ENCODE measurements at places on chromosomes 6 and 20.

- DNase-seq: no peak
These were observed 139.4 kb downstream of the RNGTT start for GRCh38 chr6:88823998-88824397.

GRCh38 chr6:42790549-42791181 is 8.8 kb downstream of the BICRAL start:
- DNase-seq: no peak

GRCh38 chr6:32151863-32152768 is at the start of gene PRRT1:
Gene PRRT1 (minus strand): TSS chr6:32151939. CDS start chr6:32151827, 112 bp downstream.
- DNase-seq: no peak

- DNase-seq: no peak
These were observed 29.4 kb downstream of the SIM1 start for GRCh38 chr6:100435299-100435698.

DNA sequence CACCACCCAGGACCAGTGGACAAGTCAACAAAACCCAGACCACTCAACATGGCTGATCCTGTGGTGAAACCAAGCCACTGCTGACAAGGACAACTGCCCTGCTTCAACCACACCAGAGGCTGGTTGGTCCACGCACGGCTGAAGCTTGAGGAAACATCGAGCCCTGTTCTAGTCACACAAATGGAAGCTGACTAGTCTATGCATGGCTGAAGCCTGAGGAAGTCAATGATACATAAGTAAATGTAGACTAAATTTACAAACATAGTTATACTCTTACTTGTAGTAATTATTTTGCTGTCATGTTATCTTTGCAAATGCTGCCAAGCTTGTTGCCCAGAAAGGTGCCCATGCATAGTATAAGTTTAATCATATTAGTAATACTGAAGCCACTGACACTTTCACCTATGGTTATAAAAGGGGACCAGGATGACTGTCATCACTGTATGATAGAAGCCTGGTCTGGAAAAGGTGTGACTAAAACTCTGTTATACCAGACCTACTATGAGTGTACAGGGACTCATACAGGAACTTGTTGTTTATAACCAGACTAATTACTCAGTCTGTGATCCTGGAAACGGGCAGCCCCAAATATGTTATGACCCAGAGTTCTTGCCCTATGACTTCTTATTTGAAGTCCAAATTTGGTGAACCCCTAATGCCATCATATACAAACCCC is 5.6 kb downstream of the IL22RA2 start:
- DNase-seq: no peak

- DNase-seq: no peak
These were observed 299.9 kb upstream of the SUPT3H start for GRCh38 chr6:45677381-45678284.

GRCh38 chr6:118706702-118707101 is 55.3 kb upstream of the CEP85L start:
- DNase-seq: no peak

GRCh38 chr6:138637822-138638221 is 135.7 kb upstream of the CCDC28A start:
- DNase-seq: no peak

DNA sequence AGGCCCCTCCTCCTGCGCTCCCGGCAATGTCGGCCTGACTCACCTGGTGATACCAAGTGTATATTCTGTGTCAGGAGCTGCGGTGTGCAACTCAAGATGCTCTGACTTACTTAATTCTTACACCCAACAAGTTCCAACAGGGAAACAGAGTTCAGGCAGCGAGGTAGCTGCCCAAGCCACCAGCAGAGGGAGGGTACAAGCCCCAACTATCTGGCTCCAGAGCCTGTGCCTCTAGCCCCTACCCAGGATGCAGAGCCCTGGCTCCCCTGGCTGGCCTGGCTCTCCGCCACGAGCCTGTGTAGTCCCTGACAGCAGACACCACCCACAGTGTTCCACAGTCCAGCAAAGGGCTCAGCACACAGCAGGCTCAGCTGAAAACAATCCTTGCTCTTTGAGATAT is 34.9 kb downstream of the C20orf203 start:
- DNase-seq: no peak

GRCh38 chr6:37029249-37029971 is 24.0 kb downstream of the FGD2 start:
- no peak for DNase-seq

- DNase-seq: no peak
These were observed 195.2 kb upstream of the CNR1 start for GRCh38 chr6:88361298-88361697.

GRCh38 chr6:44932651-44933091 is 395.5 kb upstream of the RUNX2 start:
- no peak for DNase-seq

DNA sequence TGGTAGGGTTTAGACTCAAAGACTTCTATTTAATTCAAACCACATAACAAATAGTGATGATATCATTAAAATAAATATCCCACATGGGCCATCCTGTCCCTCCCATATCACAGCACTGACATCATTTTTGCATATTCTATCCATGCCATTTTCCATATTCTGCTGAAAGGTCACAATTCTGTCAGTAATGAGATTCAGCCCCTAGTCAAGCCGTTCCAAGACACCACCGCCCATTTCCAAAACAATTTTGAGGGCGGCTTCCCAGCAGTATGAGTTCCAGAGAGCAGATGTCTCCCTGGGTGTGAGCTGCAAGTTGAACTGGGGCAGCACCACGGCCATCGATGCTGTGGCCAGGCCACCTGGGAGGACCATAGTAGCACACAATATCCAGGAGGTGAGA is 65.1 kb upstream of the PLEKHG1 start:
- DNase-seq: no peak

GRCh38 chr6:89272596-89272995 is 42.5 kb downstream of the GABRR2 start:
- DNase-seq: no peak

DNA sequence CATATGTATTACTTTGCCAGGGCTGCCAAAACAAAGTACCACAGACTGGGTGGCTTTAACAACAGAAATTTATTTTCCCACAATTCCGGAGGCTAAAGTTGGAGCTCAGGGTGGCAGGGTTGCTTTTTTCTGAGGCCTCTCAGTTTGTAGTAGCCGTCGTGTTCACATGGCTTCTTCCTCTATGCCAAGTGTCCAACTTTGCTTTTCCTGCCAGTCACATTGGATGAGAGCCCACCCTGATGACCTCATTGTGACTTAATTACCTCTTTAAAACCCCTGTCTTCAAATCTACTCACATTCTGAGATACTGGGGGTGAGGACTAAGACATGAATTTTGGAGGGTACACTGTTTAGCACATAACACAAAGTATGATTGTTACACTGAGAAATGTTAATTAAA is 9.9 kb upstream of the ECT2L start:
- no peak for DNase-seq

DNA sequence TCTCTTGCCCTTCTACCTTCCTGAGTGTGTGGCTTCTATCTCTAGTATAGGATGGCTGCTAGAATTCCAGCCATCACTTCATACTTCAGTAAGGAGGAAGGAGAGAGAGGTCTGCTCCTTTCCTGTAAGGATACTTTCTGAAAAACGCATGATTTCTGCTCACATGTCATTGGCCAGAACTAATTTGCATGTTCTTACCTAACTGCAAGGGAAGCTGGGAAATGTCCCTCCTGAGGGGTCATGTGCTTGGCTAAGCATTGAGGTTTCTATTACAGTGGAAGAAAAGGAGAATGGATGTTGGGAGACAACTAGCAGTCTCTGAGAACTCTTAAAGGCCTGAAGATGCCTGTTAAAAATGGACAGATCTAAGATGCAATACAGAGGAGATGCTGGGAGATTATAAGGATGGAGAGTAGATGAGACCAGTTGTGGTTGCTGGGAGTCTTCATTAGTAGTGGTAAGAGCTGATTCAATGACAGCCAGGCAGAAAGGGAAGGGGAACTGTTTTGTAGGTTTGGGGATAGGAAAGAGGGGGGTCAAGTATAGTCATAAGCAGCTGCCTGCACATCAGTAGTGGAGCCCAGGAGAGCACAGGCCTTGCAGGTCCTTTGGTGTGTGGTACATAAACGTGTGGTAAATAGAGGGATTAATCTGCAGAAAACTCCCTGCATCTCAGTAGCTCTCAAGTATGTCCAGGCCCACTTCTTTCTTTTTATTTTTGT is 20.2 kb downstream of the CDS2 start:
- DNase-seq: no peak

- DNase-seq: no peak
These were observed at the start of gene CBFA2T2 for GRCh38 chr20:33490023-33490933. Gene CBFA2T2 (plus strand): TSS chr20:33490096. CDS start chr20:33490268, 172 bp downstream.

DNA sequence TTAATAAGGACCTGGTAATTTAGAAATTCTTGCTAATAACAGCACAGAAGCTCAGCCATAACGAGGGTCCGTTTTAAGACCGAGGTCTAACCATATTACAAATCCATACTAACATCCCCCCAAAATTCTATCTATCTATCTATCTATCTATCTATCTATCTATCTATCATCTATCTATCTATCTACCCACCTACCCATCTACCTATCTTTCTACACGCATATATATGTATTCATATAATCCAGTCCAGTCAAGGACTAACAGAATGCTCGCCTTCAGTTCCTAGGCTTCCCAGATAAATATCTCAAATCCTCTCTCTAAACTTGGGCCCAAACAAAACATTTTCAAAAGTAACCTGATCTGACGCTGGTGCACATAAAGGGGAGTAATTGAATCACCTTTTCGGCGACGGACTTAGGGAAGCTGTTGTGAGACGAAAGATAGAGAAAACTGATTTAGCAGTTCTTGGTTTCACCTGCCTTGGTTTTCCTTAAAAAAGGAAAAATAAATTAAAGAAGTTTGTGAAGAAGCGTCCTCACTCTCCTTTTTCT is 14.5 kb downstream of the HMGN4 start:
- DNase-seq: no peak

GRCh38 chr6:94751641-94752329 is 825.5 kb upstream of the MANEA start:
- no peak for DNase-seq

GRCh38 chr20:49631061-49631716 is 63.3 kb upstream of the PTGIS start:
- no peak for DNase-seq
